ENCODE measurements at places on chromosomes 2 and 18.

DNA sequence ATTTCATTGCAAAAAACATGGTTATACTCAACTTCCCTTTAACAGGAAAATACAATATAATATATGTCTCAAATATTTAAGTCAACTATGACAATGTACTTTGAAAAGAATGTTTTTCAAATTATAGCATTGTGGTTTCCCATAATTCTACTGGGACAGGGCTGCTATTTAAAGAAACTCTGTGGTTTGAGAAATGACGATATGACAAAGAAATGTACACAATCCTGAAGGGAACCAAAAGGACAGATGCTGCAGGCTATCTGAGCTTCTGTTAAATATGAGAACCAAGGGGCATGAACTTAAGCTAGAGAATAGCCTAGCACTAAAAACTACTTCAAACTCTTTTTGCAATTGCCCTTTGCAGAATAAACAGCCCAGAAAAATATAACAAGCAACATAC lies 415.9 kb downstream of the GRB14 start:
- no peak for DNase-seq

DNA sequence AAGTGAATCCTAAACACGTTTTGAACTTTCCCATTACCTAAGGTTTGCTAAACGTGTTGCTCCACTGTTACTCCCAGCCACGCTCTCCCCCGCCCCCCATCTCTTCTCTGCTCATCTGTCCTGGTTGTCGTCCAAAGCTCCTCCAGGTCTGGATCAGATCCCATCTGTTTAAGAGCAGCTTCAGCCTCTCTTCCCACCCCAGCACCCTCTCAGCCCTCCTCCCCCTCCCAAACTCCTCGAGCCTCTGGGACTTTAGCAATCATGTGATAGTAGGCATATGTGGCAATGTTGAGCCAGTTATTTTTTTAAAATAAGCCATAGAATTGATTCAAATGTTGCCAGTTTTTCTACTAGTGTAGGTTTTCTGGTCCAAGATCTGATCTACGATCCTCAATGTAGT lies 20.0 kb upstream of the LPIN1 start:
- no peak for DNase-seq

DNA sequence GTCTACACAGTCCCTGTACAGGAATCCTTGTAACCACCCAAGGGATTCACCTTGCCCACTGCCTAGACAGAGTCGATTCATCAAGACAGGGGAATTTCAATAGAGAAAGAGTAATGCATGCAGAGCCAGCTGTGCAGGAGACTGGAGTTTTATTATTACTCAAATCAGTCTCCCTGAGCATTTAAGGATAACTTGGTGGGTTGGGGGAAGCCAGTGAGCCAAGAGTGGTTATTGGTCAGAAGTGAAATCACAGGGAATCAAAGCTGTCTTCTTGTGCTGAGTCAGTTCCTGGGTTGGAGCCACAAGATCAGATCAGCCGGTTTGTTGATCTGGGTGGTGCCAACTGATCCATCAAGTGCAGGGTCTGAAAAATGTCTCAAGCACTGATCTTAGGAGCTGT lies 17.8 kb upstream of the FAM98A start:
- no peak for DNase-seq

DNA sequence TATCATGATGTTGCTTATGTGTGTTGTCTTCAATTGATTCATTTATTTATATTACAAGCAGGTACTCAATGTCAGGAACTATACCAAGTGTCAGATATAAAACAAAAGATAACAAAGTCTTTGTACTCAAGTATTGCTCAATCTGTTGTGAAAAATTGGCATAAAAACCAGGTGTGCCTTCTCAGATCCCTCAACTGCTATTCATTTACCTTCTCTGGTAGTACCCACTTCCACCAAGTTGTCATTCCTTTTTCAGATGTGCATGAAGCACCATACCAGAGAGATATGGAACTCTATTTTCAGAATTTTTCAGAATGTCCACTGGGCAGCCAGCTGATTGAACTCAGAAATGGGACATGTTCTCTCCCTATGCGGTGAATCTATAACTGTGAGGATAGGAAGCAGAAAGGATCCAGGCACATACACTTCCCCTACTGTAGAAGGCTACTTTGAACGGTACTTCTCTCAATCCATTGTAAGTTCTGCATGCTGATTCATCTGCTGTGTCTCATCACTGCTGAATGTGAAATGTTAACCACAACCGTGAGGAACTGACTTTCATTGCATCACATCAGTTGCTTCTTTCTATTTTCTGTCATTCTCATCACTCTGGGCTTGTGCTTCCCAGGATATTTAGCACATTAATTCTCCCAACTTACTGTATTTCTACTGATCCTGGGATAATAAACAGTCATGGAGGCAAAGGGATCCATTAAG lies 1621.3 kb downstream of the SUCLG1 start:
- no peak for DNase-seq

GRCh38 chr2:32453242-32454062 lies 96.6 kb downstream of the BIRC6 start:
- no peak for DNase-seq

DNA sequence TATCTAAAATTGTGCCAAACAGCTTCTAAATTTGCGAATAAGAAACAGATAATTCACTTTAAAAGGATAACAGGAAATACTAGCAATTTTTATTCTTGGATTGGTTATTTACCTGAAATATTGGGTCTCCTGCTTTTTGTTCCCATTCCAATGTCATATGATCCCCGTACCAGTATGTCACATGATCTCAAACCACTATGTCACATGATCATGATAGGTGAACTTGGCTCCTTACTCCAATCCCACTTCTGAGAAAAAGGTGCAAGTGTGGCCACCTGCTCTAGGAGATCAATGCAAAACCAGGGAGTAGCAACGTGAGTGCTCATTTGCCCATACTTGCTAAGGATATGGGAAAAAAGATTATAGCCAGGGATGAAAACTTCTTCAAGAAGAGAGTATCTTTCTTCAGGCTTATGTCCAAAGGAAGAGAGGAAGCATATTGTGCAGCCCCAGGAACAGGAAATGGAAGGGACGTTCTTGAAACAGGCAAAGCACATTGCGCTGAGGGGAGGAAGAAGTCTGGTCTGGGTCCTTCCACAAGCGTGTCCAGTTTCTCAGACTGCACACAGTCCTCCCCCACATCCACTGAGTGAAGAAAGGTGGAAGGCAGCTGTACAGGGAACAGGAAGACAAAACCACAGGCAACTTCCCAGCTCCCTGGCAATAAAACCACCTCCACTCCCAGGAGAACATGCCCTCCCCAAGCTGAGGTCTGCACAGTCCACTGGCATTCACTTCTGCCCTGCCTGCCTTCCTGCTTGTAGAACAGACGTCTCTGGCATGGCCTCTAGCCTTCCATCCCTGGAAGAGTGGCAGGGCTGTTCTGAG lies at the start of gene LYG2:
TSS of gene LYG2 (minus strand) at position 176 of the 828 bp plus-strand sequence. CDS start 1,406 bp downstream, outside the sequence.
- no peak for DNase-seq

DNA sequence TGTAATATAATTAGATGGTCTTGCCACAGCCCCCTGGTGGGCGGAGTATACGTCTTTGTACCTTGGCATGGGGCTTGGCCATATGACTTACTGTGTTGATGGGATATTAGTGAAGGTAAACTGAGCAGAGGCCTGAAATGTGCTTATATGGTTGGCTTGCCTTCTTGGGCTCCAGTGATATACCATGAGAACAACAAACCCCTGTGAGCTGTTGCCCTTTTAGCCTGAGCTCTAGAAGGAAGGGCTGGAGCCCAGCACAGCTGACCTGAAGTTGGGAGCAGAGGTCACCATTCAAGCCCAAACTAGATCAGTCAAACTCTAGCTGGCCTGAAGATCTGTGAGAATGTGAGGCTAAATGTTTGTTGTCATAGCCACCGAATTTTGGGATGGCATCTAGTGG lies 75.2 kb upstream of the CD302 start:
- DNase-seq: no peak

DNA sequence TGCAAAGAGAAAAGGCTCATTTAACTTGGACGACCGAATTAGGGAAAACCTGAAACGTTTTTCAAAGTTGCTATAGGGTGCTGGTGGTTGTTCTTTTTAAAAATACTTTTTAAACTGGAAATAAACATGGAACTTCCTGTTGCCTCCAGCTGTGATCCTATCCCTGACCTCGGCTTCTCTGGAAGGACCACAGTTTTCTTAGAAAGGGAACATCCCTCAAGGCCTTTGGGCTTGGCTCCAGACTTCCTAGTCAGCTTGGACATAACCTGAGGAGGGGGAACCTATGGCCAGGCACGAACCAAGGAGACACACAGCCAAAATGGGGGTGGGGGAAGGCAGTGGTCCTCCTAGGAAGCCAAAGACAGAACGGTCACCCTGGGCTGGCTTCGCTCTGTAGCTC lies 57.7 kb downstream of the CENPO start:
- DNase-seq: no peak

DNA sequence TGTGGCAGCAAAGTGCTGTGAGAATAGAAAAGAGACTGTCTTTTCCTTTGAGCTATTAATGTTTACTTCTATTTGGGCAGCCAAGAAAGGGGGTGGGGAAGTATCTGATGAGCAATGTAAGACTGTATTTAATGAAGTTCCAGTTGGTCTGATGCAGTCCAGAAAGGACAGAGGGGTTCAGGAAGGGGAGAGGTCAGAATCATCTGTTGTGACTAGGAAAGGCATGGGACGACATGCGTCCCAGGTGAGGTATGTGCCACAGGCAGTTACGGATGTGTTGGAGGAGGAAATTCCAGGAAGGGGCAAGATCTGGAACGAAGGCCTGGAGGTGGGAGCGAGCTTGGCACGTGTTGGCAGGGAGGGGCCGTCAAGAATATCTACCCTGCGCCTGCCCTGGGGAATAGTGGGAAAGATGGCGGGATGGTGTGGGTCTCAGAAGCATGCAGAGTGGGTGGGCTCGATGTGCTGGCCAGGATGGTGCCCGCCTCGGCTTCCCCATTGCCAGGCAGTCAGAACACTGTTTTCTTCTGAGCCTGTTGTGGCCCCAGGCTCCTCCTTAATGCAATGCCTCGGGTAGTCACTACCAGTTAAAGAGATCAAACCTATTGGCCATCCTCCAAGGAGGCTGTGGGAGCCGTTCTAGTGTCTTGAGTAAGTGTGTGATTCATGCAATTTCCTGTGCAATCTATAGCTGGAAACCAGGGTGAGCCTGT lies 57.8 kb upstream of the TXNDC2 start:
- DNase-seq: no peak

- no peak for DNase-seq
Observed at GRCh38 chr2:189544318-189545042, 36.1 kb downstream of the SLC40A1 start.

DNA sequence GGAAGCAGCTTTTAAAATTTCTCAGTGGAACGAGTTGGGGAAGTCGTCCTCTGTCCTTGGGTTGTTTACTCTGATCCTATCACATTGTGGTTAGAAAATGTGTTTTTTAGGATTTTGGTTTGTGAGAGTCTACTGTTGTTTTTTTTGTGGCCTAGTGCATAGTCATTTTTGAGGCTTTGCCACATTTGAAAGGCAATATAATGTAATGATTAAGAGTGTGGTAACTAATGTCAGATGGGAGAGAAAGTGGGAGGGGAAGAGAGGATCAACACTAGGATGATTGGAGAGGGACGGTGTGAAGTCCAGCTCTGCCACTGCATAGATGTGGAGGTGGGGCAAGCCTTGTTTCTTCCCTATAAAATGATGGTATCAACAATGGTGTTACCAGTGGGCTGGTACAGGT lies 8.5 kb downstream of the SP140L start:
- no peak for DNase-seq

DNA sequence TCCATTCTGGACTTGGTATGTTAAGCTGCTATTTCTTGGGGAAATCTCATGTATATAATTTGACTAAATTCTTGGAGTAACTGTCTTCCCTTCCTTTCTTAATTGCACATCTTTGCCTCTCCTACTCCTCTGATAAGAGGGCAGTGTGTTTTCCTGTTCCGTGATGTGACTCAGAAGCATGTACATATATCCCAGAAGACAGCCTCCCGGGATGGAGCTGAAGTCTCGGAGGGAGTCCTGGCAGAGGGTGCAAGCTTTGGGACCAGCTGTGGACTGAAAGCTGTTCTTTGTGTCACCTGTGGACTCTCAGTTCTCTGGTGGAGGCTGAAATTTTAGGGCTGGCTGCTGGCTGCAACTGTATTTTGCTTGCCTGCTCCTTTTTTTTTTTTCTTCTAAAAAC lies 54.7 kb upstream of the MGAT5 start:
- DNase-seq: no peak

DNA sequence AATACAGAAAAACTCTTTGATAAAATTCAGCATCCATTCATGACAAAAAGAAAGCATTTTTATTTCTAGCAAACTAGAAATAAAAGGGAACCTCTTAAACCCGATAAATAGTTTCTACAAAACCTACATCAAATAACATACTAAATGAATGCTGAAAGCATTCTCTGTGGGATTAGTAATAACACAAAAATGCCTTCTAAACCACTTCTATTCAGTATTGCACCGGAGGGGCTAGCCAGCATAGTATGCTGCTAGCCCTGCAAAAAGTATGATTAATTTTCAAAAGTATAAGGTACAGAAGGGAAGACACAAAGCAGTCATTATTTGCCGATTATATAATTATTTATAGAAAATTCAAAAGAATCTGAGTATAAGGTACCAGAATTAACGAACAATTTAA lies 145.2 kb downstream of the DTNB start:
- no peak for DNase-seq

GRCh38 chr2:30073523-30073922 lies 73.3 kb upstream of the YPEL5 start:
- no peak for DNase-seq

DNA sequence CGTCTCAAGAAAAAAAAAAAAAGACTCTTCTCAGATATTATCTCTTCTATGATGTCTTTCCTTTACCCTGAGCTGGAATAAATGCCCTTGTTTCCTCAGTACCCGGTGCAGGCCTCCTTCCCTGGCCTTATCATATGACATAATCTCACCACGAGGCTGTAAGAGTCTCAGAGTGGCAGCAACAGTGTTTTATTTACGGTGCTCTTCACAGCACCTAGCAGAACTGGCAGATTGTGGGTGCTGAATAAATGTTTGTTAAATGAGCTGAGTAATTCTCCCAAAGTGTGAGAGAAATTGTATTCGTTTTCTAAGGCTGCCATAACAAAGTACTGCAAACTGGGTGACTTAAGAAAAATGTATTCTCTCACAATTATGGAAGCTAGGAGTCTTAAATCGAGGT lies 82.8 kb upstream of the CD28 start:
- no peak for DNase-seq

- DNase-seq: no peak
Observed at GRCh38 chr18:68713131-68713530, 1.8 kb downstream of the TMX3 start.

DNA sequence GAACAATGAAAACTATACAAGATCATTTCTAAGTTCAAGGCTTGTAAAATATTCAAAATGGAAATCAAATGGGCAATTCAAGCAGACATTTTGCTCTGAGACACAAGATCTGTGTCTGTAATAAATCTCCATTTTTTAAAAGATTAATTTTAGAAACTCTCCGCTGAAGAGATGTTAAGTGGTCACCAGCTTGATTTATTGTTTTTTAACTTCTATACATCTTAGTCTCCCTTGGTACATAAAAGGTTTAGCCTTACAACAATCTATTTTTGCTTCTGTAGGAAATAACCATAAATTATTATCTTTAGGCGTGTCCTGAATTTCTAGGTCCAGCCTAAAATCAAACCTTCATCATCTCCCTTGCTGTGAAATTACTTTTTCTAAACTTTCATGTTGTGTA lies 553.6 kb downstream of the NRXN1 start:
- no peak for DNase-seq
